ENCODE measurements at places on chromosomes 2 and 18.

DNA sequence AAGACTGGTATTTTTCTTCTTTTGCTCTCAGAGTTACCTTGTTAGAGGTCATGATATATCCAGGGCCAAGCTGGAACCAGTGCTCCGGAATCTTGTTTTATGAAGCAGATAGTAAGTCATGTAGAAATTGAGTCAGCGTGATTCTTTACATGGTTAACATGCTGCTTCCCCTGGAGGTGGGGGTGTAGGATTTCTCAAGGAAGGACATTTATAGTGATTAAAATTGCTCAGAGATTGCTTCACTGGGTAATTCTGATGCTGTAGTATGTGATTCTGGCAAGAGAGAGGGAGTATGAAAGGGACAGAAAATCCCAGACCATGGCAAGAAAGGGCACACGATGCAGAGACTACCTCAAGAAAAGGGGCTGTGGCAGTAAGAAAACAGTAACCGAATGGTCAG lies 8.0 kb upstream of the MYL1 start:
- no peak for DNase-seq

- no peak for DNase-seq
Measured at GRCh38 chr18:77147418-77147852, 14.9 kb upstream of the MBP start.

DNA sequence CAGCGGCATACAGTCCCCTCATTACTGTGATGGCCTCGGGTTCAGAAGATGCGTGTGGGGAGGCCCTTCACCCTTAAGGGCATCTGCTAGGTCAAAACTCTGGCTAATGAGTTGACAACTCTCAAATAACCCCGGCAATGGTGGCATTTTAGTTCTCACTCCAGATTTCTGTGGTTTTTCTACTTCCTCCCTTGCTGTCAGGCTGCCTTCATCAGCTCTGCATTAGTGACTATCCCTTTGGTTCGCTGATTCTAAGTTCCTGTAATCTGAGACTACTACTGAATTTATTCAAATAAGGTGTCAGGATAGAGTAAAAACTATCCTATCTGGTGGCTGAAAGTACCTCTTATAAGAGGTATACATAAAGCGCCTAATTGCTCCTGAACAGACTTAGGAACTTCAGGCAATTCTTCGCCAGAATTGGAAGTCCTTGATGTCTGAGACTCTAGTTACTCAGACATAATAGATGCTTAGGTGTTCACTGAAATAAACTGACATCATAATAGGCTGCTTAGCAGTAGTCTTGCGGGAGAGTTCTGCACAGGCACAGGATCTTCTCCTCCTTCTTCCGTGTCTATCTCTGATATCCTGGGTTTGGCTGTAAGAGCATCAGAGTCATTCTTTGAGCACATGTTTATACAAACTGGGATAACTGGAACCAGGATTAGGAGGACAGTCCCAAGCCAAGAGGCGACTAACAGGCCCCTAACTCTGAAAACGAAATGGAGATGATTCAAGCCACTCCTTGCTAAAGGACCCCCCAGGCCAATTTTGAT lies 194.5 kb downstream of the DNER start:
- no peak for DNase-seq

DNA sequence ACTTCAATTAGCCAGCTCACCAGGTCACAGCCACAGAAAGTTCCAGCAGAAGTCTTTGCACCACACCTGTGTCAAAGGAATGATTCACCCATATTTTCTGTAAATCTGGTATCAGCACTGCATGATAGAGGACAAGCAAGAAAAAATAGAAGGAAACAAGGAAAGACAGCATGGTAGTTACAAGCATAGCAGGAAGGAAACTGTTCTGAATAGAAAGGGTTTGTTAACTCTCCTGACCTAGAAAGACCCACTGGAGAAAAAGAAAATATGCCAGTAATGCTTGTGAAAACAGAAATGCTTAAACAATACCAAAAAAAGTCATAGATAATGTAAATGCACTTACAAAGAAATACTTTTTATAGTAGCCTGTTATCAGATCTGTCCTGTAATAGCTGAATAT lies 40.8 kb downstream of the SCRN3 start:
- DNase-seq = no peak

- no peak for DNase-seq
Measured at GRCh38 chr2:130877258-130877657, 40.5 kb downstream of the ARHGEF4 start.

Data from hematopoietic multipotent progenitor cell treated with erythropoietin and hydrocortisone succinate and interleukin-3 and kit ligand, for 17 days (in vitro differentiated cells).